ENCODE measurements at places on chromosomes 4 and X. TPM values are rescaled to one million over a fixed set of nuclear protein-coding genes. Genes with fewer than 3 reads are reported as not detected.

Gene CXXC4
- 79.8 TPM for total RNA-seq

Gene STPG2
- total RNA-seq, result 4.1 TPM

Gene NPY1R
- 40.4 TPM for total RNA-seq

Gene ZCCHC13
- total RNA-seq, result not detected

Gene VCX3B
- total RNA-seq, result not detected

Gene RPL9
- 1,753 TPM for total RNA-seq

Gene LRRC66
- 1.9 TPM for total RNA-seq

Gene TGIF2LX
- total RNA-seq, result not detected

Gene ADH1A
- not detected for total RNA-seq

Gene RGN
- 6.9 TPM for total RNA-seq

Gene LGI2
- total RNA-seq, result 3.1 TPM

Gene GATA1
- total RNA-seq, result not detected

Gene SPATA4
- total RNA-seq, result 0.63 TPM

Gene C4orf51
- not detected for total RNA-seq

Gene NUDT10
- total RNA-seq, result 36.3 TPM

Gene FAM47A
- not detected for total RNA-seq

Gene RAB41
- total RNA-seq, result not detected

Gene EFHC2
- total RNA-seq, result 3.1 TPM

Gene NXF2B
- 0.31 TPM for total RNA-seq

Gene ZMAT1
- total RNA-seq, result 22.8 TPM

Gene SRPK3
- not detected for total RNA-seq

Gene GPR173
- total RNA-seq, result 36.0 TPM

Gene NCAPG
- 13.8 TPM for total RNA-seq

Gene NHS
- 7.5 TPM for total RNA-seq

Gene OTC
- total RNA-seq, result not detected

Gene IDUA
- total RNA-seq, result 31.6 TPM

Gene IBSP
- total RNA-seq, result not detected

Gene TRIM60
- total RNA-seq, result not detected

Gene MAGEB10
- not detected for total RNA-seq

Gene ARAP2
- 101 TPM for total RNA-seq

Gene SLC10A7
- total RNA-seq, result 31.6 TPM

Gene STEEP1
- total RNA-seq, result 23.8 TPM

Gene DMD
- 95.8 TPM for total RNA-seq

Gene MCF2
- total RNA-seq, result 10.3 TPM

Gene HSPA4L
- 15.7 TPM for total RNA-seq

Gene SYTL4
- total RNA-seq, result 1.3 TPM

Gene FSTL5
- 32.2 TPM for total RNA-seq
